Activated naive CD8-positive, alpha-beta T cell treated with anti-CD3 and anti-CD28 coated beads, Interleukin-2, amount 10 ng/mL, durations not matched to agents 7 days and 5 days (primary cell): ENCODE measurements at places on chromosomes 5 and 9.
A peak's percentile ranks its signal among the peaks of the same experiment; 100 is the strongest.

DNA sequence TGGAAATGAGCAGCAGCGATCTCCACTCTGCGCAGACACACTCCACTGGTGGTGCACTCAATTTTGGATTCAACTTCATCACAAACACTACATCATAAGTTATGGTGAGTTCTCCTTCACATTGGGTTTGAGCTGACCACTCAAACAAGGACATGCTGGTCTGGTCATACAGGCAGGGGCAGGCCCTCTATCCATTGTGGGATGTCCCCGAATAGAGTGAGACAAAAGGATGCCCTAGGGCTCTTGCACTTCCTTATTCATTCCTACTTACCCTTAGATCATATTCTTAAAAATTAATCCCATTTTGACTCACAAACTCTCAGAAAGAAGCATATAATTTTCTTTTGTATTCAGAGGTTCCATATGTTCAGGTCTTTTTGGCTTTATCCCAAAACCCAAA lies 16.3 kb upstream of the PJA2 start:
- DNase-seq: no peak

GRCh38 chr5:6804766-6805501 lies 91.7 kb downstream of the TENT4A start:
- no peak for DNase-seq

GRCh38 chr9:90827181-90827871 lies 25.7 kb downstream of the SYK start:
- no peak for DNase-seq

- no peak for DNase-seq
Measured at GRCh38 chr9:32716955-32717543, 66.3 kb upstream of the TMEM215 start.

- no peak for DNase-seq
Measured at GRCh38 chr5:95068289-95068910, 216.5 kb downstream of the MCTP1 start.

GRCh38 chr5:30849931-30850710 lies 343.4 kb upstream of the CDH6 start:
- DNase-seq: no peak

DNA sequence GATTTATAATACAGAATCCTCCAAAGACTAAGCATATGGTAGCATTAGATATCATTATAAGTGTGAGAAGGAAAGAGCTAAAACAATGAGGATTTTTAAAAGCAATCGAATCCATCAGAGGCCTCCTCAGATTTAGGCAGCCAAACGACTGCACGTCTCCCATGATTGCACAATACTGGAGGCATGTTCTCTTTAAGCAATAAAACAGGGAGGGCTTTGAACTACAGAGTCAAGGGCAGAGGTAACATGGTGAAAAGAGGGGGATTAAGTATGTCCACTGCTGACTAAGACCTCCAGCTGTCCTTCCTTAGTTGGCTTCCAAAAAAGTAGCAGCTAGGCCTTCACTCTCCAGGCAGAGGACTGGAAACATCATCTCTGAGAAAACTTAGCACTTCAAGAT lies 298.7 kb upstream of the RGMB start:
- DNase-seq: no peak

DNA sequence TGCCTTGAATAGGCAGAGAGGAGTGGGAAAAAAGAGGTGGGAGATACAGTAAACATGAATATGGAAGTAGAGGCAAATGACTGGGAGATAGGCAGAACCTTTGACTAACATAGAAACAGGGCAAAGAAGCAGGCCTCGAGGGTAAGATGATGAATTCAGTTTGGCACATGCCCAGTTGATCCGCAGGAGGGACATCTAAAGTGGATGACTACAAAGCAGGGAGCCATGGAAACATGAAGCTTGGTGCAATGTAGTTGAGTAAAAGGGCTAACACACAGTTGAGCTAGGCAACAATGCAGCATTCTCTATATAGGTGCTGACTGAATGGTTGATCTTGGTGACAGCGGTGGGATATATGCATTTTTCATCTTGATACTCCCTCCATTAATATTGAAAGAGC lies 253.8 kb downstream of the DMRT2 start:
- no peak for DNase-seq

GRCh38 chr9:36980148-36980974 lies 53.7 kb downstream of the PAX5 start:
- no peak for DNase-seq

- no peak for DNase-seq
Measured at GRCh38 chr5:87398981-87399614, 13.6 kb downstream of the CCNH start.

- no peak for DNase-seq
Measured at GRCh38 chr9:88458716-88459465, 70.6 kb downstream of the SPIN1 start.

DNA sequence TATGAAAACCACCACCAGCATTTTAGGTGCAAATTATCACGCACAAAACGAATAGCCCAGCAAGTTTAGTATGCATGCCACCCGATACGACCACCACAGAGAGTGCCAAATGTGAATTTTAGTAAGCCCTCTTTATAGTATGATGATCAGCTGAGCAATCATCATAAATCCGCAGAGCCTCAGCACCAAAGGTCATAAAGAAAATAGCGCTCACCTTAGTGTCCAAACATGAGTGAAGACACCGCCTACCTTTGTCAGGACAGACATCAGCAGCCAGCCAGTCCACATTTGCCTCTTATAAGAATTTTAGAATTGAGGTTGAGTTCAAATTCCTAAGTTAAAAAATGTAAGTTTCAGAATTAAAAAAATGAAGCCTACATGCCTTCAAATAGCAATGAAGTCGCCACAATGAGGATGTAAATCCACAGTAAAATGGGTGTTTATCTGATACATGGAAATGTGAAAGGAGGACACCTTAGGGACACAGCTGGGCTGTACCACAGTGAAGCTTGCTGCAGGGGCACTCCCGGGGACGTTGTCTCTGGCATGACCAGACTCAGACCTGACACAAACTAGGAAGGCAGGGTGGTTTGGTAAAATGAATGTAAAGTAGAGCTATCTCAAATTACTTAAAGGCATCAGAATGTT lies 149.0 kb downstream of the AUH start:
- DNase-seq: no peak

DNA sequence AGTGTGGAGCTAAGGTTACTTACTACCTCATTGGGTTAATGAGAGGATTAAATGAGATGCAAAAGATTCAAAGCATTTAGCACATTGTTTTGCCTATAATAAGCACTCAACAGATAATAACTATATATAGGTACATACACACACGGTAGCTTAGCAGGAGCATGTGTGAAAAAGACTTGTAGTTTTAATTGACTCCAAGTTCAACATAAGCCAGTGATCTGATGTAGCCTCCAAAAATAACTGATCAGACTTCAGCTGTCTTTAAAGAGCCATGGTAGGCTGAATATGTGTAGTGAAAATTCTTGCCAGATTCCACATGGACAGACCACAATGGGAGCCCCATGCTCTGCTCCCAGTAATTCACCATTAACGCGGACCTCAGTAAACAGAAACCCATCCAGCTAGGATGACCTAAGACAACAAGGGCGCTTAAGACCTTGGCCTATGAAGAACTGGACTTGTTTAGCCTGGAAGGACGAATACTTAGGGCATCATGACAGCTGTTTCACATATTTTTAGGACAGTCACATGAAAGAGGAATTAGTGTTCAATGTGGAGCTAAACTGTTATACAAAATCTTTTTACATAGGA lies 115.1 kb upstream of the ZNF366 start:
- DNase-seq: no peak

- DNase-seq: no peak
Measured at GRCh38 chr5:82820961-82821845, 256.0 kb downstream of the TMEM167A start.

GRCh38 chr9:98864281-98865174 lies 57.1 kb downstream of the GALNT12 start:
- DNase-seq: no peak

GRCh38 chr5:149147676-149148075 lies 6.4 kb downstream of the ABLIM3 start:
- DNase-seq: no peak

DNA sequence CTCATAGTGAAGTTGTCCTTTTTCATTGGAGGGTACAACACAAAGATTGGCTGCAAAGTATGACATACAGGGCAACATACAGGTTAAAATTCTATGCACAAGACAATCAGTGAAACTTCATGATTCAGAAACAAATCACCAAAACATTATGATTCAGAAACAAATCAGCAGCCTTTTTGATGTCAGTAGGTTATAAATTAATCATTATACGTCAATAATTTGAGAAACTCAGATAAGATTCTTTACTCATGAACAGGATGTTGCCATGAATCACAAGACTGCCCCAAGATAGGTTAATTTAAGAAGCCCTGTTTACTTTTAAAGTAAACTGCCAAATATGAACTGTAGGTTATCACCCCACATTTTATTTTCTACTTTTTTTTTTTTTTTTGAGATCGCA lies 62.2 kb upstream of the IL33 start:
- DNase-seq: no peak

DNA sequence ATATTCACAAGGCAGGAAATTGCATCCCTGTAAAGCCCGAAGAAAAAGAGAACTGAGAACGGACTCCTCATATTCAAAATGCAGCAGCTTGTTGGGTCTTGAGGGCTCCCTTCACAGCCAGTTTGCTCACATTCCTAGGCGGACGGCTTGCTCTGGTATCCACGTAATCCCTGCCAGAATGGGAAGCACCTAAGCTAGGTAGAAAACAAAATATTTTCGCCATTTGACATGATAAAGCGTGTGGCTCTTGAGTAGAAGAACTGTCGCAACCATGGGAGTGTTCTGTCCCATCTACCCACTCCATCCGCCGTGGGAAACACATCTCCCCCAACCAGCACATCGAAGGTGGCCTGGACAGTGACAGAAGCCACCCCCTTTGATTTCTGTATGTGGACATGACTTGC lies 183.1 kb downstream of the GAS1 start:
- no peak for DNase-seq

DNA sequence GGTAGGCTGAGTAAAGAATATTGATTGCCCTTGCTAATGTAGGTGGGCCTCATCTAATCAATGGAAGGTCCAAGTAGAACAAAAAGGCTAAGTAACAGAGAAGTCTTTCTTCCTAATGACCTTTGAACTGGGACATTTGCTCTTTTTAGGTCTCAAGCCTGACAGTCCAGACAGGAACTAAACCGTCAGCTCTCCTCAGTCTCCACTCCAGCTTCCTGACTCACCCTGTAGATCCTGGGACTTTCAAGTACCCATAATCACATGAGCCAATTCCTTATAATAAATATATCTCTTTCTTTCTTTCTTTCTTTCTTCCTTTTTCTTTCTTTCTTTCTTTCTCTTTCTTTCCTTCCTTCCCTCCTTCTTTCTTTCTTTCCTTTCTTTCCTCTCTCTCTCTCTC lies 479.5 kb upstream of the PAPPA start:
- DNase-seq: no peak

- DNase-seq: no peak
Measured at GRCh38 chr9:25654417-25654816, 23.8 kb downstream of the TUSC1 start.

- DNase-seq: no peak
Measured at GRCh38 chr5:61371474-61371873, 39.4 kb downstream of the ZSWIM6 start.

DNA sequence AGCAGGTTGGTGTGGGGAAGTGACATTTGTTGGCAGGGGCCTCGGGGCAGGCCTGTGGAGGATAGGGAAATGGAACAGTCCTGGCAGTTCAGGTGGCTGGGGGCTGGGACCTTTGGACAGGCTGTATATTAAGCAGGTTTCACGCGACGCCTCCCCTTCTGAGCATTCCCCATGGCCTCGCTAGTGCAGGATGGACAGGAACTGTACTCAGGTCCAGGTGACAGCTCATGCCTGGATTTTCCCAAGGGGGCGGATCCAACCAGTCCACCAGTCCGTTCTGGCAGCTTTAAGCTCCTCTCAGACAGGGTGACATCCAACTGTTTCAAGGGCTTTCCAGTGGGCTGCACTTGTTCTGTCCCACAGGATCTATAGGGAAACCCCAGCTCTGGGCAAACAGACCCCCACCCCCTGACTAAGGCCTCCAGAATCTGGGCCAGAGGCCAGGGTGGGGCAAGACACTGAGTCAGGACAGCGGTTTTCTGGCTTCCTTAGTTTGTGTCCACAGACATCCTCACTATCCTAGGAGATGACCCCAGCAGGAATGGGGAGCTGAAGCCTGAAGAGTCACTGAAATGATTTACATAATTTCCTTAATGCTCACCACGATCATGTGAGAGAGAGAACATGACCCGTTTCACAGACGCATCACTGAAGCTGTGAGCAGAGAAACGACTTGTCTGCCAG lies 20.9 kb downstream of the CSF2 start:
- DNase-seq: no peak

- DNase-seq: no peak
Measured at GRCh38 chr5:14726066-14726838, 61.7 kb downstream of the OTULIN start.

- no peak for DNase-seq
Measured at GRCh38 chr9:14007190-14007769, 306.7 kb downstream of the NFIB start.

GRCh38 chr9:4750023-4750673 lies 9.1 kb upstream of the AK3 start:
- DNase-seq: no peak

GRCh38 chr5:168307925-168308584 lies 16.6 kb downstream of the WWC1 start:
- DNase-seq: no peak

DNA sequence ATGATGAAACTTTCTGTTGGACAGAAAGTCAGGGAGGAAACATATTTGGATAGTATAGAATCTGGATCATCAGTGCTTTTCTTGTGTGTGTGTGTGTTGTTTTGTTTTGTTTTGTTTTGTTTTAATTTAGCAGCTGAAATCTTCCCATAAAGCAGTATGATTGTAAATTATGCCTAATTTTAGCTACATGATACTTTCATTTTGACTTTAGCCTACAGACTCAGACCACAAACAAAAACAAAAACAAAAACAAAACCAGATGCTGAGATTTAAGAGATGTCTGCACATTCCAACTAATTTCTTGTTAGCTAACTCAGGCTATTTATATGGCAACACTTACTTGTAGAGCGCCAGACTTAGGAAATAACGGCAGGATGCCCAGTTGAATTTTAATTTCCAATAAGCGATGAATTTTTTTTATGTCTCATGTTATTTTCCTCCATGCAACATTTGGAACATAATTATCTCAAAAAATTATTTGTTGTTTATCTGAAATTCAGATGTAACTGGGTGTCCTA lies 119.5 kb upstream of the TRPC7 start:
- no peak for DNase-seq

DNA sequence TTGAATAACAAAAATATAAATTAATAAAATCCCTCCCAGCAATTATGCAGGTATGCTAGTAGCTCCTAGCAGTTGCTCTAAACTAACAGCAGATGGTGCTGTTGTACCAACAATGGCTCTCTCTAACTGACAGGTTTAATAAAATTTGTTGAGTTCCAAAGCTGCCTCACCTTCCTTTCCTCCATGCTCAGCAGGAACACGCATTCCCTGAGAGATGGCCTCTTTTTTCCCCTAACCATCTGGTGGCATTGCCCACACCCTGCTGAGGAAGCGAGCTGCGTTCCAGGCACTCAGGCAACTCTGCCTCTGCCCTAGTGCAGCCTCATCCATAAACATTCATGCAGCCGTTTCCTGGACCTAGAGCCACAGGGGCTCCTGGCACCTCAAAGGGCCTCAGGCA lies 106.2 kb downstream of the KLHL3 start:
- DNase-seq: peak; percentile 33

GRCh38 chr5:37860206-37860605 lies 20.4 kb upstream of the GDNF start:
- DNase-seq: no peak

- DNase-seq: no peak
Measured at GRCh38 chr9:136590821-136591752, 45.2 kb upstream of the NOTCH1 start.
